GM20000 (cell line): ENCODE measurements at places on chromosomes 12 and 14.

DNA sequence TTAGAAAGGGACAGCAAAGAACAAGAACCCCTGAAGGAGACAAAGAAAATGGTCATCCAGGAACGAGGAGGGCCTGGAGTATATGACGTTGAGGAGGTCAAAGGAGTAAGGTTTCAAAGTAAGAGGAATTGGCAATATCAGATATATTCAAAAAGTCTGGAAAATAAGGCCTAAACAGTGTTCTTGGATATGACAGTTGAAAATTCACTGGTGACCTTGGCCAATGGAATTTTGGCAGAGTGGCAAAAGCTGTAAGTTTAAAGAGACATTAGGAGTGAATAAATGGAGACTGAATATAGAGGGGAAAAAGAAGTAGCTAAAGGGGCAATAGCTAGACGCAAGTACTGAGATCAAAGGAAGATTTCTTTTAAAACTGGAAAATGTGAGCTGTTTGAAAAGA lies 4.1 kb upstream of the ACTN1 start:
- DNase-seq = no peak

DNA sequence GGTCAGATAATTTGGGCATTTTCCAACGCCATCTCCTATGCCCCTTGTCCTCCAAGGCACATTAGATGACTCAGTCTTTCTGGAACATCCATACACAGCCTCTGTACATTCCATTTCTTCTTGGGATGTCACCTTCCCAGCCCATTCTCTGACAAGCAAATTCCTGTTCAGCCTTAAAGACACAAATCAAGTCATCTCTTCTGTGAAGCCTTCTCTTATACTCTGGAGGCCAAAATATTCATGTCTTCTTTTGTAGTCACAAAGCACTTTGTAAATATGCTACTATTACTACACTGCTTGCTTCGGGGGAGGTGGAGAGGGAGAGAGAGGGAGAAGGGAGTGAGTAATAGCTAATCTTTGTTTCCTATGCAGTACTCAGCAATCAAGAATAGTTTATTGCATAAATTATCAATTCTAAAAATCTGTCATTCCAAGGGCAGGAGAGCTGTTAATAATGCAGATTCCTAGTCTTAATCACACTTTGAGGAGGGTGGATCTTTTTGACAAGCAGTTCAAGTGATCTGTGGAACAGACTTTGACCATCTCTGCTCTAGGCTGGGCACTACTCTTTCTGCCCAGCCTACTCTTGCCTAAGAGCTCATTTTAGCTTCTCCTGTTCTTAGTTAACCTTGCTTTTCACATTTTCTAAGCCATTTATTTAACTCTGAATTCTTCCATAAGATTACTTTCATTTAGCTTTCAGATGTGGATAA lies 27.9 kb downstream of the KCNMB4 start:
- DNase-seq = no peak

DNA sequence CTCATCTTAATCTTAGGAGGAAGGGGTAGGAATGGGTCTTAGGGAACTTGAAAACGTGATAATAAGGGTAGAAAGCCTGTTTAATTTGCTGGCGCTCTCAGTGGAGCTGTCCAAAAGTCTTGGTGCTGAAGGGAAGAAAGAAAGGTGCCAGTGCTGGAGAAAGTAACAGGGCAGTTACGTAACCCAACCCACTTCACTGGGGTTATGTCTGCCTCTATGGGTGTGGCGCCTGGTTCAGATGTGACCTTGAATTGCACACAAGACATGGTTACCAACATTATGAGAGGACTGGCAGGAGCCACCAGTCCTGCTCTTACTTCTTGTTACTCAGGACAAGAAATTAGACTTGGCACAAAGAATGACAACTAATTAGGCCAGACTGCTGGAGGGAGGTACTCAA lies 18.6 kb upstream of the GPATCH2L start:
- DNase-seq = peak; percentile 61

- DNase-seq = peak; percentile 30
Observed at GRCh38 chr12:28872654-28873268, 276.3 kb upstream of the FAR2 start.
